ENCODE measurements at places on chromosomes 1 and 21.

GRCh38 chr1:209062081-209062620 is 521.4 kb upstream of the CAMK1G start:
- no peak for DNase-seq

DNA sequence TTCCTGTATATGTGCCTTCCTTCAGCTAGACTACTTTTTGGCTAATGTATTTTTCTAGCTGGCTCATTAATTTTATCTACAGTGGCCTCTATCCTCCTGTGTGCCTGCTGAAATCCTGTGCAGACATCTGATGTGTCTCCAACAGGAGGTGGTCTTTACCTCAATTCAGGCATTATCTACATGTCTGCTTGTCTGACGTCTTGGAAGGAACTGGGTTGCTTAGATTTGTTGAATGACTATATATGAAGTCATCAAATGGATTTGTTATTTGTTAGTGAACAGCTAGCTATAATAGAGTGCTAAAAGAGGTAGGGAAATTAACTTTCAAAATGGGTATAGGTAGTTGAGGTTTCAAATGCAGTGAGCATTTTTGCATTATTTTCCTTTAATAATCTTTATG is 6.7 kb downstream of the RPL5 start:
- no peak for DNase-seq

- no peak for DNase-seq
These were observed 113.0 kb downstream of the PAPPA2 start for GRCh38 chr1:176575991-176576390.

DNA sequence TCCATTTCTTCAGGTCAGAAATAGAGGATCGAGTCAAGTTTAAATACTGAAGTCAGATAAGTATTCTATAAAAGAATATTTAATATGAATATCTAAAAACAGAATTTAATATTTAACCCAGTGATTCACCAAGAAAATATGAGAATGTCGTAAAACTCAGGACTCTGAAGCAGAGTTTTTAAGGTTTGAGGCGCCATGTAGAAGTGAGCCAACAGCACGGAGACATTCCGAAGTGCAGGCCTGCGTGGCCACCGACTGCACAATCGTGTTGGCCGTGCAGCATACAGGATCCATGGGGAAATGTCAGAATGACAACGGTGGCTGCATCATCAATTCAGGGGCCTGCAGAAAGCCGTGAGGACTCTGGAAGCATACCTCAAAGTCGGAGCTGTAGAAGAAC is 23.4 kb downstream of the MRAP start:
- no peak for DNase-seq

GRCh38 chr21:35843911-35844667 is 216.2 kb downstream of the SETD4 start:
- DNase-seq, result no peak

DNA sequence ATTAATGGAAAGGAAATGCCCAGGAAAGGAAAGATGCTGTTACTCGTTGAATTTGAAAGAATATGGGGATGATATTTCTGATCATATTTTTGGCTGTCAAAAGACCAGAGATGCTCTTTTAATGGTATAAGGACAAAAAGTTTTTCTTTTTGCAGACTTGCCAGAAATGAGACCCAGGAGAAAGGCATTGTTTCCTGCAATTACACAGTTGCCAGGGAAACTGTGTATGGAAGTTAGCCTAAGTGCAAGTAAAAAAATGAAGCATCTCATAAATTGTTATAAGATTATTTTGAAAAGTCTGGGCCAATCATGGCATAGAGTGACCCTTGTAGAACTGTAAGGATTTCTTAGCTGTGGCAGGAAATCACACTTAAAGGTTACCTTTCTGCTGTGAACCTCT is 155.7 kb upstream of the BEND5 start:
- DNase-seq, result no peak

- no peak for DNase-seq
These were observed 43.6 kb upstream of the TMEM61 start for GRCh38 chr1:54936791-54937190.

- DNase-seq, result no peak
These were observed 6.1 kb downstream of the B3GALT6 start for GRCh38 chr1:1237874-1238701.

GRCh38 chr1:32896451-32896850 is 4.7 kb downstream of the TMEM54 start:
- DNase-seq, result no peak

GRCh38 chr1:56617141-56617540 is 28.0 kb upstream of the PRKAA2 start:
- no peak for DNase-seq
